ENCODE measurements at places on chromosomes 5 and 9.

GRCh38 chr5:181204826-181205760 lies at the start of gene TRIM7:
Gene TRIM7 (minus strand): TSS chr5:181205196. CDS start chr5:181205110, 86 bp downstream.
- no peak for DNase-seq

DNA sequence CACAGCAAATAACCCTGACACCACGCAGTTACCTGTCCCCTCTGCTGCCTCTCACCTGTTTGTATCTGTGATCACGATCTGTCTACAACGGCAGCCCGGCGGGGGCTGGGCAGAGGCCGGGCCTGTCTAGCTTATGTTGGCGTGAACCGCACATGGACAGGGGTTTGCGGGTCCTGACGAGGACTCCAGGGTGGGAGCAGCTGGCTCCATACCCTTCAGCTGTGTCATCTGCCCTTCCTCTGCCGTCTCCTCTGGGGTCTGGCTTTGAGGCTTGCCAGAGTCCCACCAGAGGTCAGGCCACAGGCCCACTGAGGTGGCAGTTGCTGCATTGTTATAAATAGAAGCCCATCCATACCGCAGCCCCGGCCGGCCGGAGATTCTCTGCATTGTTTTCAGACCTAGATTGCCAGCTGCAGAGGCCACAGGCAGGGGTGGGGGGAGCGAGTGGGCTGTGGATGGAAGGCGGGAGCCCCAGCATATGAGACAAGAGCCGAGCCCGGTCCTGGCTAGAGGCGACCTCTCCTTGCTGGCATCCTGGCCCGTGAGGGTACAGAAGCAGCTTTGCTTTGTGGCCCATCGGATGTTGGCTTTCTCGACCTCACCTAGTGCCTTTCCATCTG lies 37.8 kb downstream of the FAM78A start:
- no peak for DNase-seq

DNA sequence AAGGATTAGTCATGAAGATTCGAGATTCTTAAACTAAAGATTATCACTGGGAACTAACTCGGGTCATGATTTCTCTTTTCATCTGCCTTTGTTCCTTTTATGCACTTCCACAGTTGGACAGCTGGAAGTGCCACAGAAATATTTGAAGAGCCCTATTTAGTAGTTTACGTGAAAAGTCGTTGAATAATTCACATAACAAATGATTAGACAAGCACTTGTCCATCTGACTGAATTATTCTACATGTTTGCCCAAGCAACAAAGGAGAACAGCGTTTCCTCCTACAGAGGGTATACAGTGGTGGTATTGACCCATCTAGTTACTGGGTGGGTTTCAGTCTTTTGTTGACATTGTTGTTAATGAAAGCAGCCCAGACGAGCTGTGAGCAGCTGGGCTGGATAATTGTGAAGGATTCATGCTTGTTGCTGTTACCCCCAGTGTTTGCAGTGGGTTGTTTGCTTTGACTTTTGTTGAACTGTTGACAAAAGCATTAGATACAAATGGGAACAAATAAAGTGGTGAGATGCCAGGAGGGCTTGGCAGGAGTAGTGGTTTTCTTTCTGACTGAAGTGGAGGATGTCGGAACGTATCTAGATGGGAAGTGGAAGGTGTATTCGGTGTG lies 96.2 kb downstream of the TLE4 start:
- no peak for DNase-seq

- DNase-seq = no peak
Measured at GRCh38 chr5:51381761-51382474, 1.3 kb upstream of the ISL1 start.

- DNase-seq = no peak
Measured at GRCh38 chr9:95018099-95018936, 291.8 kb downstream of the AOPEP start.

GRCh38 chr5:164098531-164098930 lies 593.1 kb downstream of the MAT2B start:
- DNase-seq = no peak

DNA sequence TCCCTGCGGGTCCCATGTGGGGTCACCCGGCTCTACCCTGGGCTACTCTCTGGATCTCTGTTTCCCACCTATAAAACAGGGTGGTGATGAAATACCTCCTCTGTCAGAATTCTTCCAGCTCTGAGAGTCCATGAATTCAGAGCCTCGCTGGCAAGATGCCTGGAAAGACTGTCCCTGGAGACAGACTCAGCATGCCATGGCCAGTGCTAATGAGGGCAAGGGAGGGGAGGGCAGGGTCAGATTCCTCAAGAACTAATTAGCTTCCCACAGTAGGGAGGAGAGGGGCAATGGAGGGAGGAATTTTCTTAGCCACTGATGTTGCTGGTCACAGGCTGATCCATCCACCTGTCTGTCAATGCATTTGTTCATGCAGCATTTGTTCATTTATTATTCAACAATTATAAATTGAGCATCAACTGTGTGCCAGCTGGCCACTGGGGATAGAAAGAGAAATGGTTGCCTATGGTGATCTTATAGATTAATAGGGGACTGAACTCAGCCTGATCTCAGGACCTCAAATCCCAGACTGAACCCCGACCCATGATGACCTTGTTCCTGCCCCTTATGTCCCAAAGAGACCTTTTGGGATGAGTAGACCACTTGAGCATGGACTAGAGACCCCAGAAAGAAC lies 4.7 kb downstream of the SYNPO start:
- no peak for DNase-seq

DNA sequence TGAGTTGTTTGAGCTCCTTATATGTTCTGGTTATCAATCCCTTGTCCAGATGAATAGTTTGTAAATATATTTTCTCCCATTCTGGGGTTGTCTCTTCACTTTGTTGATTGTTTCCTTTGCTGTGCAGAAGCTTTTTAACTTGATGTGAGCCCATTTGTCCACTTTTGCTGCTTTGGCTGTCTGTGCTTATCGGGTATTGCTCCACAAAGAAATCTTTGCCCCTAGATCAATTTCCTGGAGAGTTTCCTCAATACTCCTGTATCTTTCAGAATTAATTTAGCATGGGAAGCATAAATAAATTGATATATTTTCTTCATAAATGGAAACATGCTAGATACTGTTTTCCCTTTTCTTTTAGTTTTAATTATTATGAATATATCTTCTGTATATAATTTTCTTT lies 22.5 kb upstream of the CCL21 start:
- DNase-seq = no peak

GRCh38 chr9:114112325-114112724 lies 13.2 kb upstream of the KIF12 start:
- no peak for DNase-seq

GRCh38 chr5:78157001-78157400 lies 137.5 kb downstream of the AP3B1 start:
- no peak for DNase-seq

DNA sequence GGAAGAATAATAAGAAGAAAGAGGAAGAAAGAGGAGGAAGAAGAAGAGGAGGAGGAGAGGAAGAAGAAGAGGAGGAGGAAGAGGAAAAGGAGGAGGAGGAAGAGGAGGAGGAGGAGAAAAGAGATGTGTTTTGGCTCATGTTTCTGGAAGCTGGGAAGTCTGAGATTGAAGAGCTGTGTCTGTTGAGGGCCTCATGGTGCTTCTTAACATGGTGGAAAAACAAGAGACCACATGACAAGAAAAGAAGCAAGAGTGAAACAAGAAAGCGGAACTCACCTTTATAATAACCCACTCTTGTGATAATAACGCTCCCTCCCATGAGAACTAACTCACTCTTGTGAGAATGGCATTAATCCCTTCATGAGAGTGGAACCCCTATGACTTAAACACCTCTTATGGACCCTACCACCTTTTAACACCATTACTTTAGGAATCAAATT lies 36.1 kb upstream of the RANBP6 start:
- no peak for DNase-seq

DNA sequence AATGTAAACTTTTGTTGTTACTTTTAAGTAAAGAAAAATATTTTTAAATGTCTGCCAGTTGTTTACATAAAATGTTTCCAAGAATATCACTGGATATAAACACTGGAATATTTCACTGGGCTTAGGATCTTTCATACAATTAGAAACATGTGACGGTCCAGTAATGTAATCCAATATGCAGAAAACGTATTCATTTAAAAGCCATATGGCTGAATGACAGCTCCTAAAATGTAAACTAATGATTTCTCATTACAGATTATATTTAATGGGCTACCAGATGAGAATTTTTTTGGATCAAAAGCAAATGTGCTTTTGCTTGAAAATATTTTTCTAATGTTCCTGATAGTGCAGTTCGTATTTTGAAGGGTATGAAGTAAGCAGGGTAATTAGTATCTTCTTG lies 124.3 kb downstream of the TTC39B start:
- no peak for DNase-seq

DNA sequence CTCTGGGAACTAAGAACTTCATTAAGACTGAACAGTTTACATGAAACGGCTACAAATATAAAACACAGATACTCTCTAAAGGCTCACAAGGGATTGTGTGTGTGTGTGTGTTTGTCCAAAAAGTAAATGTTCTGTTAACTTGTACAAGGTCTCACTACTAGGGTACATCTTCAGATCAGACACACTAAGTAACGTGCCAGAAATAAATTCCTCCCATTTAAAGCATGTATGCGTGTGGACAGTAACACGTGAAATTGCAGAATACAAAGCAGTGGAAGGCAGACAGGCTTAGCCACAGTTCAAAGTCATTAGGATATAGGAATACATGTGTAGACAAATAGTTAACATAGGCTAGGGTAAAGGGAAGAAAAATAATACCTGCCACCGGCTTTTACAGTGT lies 1.8 kb downstream of the BNC2 start:
- DNase-seq = no peak

GRCh38 chr9:128304971-128305288 lies 17.3 kb downstream of the TRUB2 start:
- no peak for DNase-seq

DNA sequence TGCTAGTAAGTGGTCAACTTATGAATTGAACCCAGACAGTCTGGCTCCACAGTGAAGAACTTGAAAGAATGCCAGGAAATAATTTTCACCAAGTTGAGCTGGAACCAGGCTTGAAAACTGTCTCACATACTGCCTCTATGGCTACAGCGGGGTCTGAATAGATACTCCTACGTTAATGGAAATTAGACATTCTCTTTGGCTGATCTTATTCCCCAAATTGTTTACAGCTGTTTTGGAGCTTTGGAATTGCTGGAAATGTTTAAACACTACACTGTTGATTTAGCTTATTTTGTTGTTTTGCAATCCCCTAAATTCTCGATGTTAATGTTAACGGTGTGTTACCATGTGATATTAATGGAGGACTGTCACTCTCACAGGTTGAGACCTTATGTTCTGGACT lies 146.4 kb downstream of the FBXL7 start:
- DNase-seq = no peak

GRCh38 chr5:131303537-131303936 lies 39.7 kb downstream of the CDC42SE2 start:
- no peak for DNase-seq

DNA sequence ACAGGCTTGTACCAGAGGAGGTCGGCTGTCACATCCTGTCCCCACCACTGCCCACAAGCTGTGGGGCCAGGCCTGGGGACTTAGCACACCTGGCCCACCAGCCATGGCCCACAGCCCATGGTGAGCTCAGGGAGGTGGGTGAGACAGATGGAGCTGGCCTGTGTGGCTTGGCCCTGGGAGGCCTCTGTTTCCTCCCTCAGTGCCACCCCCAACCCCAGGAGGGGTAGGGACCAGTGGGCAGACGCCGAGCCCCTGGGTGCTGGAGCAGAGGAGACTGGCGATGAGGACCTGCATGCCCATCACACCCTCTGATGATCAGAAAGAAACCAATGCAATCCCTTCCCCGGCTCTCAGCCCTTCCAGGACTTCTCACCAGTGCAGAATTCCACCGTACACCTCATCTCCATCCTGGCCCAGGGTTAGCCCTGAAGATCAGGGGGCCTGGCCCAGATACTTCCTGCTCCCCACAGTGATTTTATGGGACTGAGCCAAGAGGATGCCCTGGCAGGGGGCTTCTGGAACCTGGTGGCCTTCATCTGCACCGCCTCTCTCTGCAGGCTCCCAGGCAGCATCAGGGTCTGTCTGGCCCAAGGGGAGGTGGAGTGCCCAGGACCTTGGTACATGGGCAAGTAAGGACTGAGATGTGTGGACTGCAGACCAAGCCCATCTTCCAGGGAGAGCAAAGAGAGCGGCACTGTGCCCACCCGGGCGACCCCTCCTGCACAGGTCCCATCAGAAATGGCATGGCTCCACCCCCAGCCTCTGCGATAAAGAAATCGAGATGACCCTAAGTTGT lies 16.9 kb upstream of the NKD2 start:
- DNase-seq = no peak

DNA sequence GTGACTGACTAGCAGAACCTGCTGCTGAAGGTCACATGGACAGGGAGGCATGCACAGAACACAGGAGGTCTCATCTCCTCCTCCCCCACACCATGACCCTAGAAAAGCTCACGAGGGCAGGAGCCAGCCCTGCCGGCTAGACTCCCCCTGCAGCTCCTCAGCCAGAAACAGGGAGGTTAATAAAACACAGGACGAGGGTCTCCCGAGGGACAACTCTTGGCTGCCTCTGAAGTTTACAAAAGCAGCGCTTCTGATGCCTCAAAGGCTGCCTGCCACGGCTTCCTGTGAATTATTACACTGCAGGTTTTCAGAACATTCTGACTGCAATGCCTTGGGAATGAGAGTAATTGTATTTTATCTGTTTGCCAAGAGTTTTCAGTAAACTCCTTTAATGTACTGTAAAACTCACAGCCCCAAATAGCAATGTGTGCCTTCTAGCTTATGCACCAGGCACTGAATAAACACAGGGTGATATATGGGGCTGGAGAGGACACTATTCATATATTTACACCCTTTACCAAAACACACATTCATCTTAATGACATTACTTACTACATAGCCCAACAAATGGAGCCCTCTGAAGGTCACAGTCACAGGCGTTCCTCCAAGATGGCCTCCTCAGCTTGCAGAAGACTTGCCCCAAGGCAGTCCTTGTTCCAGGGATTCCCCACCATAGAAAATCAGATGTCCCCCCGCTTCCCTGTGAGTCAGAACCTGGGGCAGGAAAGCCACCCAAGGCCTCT lies 83.7 kb downstream of the C5orf15 start:
- no peak for DNase-seq

GRCh38 chr5:79898611-79899010 lies 92.5 kb downstream of the MTX3 start:
- no peak for DNase-seq

DNA sequence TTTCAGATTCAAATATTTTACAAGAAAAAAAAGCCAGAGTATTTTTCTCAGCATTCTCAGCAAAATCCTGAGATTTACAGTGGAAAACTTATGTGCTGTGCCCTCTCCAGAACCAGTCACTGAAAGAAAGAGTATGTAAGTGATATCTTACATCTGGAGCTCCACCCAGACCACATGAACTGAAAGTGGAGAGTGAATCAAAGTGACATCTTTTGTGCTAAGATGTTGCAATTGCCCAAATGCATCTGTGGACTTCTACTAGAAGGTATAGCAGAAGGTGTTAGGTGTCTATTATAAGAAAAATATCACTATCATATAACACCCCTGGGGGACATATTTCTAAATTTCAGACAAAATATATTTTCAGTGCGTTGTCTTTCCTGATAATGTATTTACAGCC lies 49.0 kb upstream of the RIC1 start:
- DNase-seq = no peak

GRCh38 chr5:177507165-177507564 lies 2.5 kb downstream of the DOK3 start:
- DNase-seq = no peak

- DNase-seq = no peak
Measured at GRCh38 chr5:67120032-67120431, 76.6 kb downstream of the CD180 start.

- no peak for DNase-seq
Measured at GRCh38 chr5:123879071-123879470, 367.1 kb downstream of the CSNK1G3 start.

- DNase-seq = no peak
Measured at GRCh38 chr9:115653171-115653606, 500.4 kb upstream of the PAPPA start.

Measured in T-helper 17 cell (primary cell).